ENCODE measurements at places on chromosomes 13 and 19. TPM values are rescaled to one million over a fixed set of nuclear protein-coding genes. Genes with fewer than 3 reads are reported as not detected.

- H3K4me1 ChIP-seq, result no peaks in the 10 kb centered on the region
- no peak overlapping the region for H3K4me3 ChIP-seq
- no peak for DNase-seq
- no peaks in the 10 kb centered on the region for H3K36me3 ChIP-seq
Observed at GRCh38 chr13:39506559-39507390, 96.2 kb downstream of the LHFPL6 start.

DNA sequence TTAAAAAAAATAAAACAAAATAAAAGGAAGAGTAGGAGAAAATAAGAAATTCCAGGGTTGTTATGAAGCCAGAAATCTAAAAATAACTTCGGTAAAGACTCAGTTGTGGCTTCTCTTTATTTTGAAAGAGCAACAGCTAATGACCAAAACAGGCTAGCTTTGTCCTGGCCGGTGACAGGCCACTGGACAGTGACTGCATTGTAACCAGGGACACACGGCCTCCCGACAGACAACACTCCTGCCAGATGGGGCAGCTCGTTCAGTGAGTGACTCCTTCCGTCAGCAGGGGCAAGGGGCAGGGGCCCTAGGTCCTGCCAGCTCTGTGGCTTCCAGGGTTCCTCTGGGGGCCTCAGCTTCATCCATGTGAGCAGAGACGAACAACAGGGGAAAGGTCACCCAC is 173.4 kb downstream of the KATNAL1 start:
- peaks cover 4% of the 10 kb centered on the region for H3K4me1 ChIP-seq
- H3K27ac ChIP-seq, result peak overlapping the region; percentile 41
- H3K4me3 ChIP-seq, result no peak overlapping the region
- no peaks in the 10 kb centered on the region for H3K36me3 ChIP-seq

- peak overlapping the region; percentile 54 for H3K27ac ChIP-seq
- H3K36me3 ChIP-seq, result no peaks in the 10 kb centered on the region
- no peak for DNase-seq
- H3K27me3 ChIP-seq, result no peaks in the 10 kb centered on the region
- H3K4me3 ChIP-seq, result no peak overlapping the region
- H3K4me1 ChIP-seq, result no peaks in the 10 kb centered on the region
Observed at GRCh38 chr13:107202371-107203023, 634.6 kb upstream of the ARGLU1 start.

Gene TRIM28
- 236 TPM for total RNA-seq

Gene KLF12
- total RNA-seq, result 13.2 TPM

DNA sequence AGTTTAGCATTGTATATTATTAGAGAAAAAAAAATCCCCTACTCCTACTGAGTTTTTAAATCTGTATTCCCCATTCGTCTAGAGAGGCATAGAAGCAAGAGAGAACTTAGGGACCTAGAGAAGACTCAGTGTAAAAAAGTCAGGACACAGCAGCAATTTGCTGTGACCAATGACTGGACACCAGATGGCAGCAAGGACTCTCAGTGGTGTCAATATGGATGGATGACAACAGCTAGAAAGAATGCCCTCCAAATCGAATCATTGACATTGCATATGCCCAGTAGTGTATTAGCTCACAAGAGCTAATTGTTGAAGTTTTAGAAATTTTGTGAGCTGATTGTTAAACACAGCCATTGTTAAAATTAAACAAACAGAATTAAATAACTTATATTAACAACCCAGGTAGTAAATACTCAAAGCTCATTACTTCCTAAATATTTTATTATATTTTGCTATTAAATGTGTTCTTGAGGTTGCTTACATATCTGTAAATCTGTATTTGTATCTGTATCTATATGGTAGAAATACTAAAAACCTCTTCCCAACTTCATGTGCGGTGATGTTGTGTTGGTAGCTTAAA is 43.9 kb downstream of the SIAH3 start:
- DNase-seq, result no peak
- H3K27me3 ChIP-seq, result no peaks in the 10 kb centered on the region
- H3K27ac ChIP-seq, result no peak overlapping the region
- no peaks in the 10 kb centered on the region for H3K4me1 ChIP-seq

Gene KLC3
- total RNA-seq, result not detected
